ENCODE measurements at places on chromosomes 16 and 17. TPM values are rescaled to one million over a fixed set of nuclear protein-coding genes. Genes with fewer than 3 reads are reported as not detected.

The CTNS gene
- 7.4 TPM for polyA plus RNA-seq

The OR3A2 gene
- 0.05 TPM for polyA plus RNA-seq

The C16orf96 gene
- polyA plus RNA-seq, result 0.02 TPM

The MFAP4 gene
- 95.2 TPM for polyA plus RNA-seq

The MFSD6L gene
- polyA plus RNA-seq, result 0.14 TPM
